COR-L47 (cell line): ENCODE measurements at places on chromosomes 5 and 9.

GRCh38 chr5:78971998-78972397, 13.1 kb downstream of the ARSB start:
- no peak for DNase-seq

- DNase-seq: no peak
Observed at GRCh38 chr9:89866701-89867100, 261.9 kb downstream of the GADD45G start.

GRCh38 chr9:6686396-6686795, 40.9 kb upstream of the GLDC start:
- DNase-seq: no peak

DNA sequence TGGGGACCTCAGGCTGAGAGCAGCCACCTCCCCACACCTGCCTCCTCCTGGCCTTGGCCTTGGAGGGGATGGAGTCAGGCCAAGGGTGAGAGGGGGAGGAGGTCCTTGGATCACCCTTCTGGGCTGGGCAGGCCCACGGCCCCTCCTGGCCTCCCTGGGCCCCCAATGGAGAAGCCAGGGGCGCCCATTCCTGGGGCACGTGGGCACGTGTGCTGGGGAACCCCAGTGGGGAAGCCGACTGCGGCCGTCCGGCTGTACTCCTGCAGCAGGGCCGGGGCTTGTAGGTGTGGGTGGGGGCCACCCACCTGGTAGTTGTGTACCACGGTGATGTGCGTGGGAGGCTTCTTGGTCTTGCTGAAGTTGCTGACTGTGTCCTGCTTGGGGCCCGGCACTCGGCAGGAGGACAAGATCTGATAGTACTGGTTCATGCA, 8.5 kb downstream of the CRAT start:
- no peak for DNase-seq

DNA sequence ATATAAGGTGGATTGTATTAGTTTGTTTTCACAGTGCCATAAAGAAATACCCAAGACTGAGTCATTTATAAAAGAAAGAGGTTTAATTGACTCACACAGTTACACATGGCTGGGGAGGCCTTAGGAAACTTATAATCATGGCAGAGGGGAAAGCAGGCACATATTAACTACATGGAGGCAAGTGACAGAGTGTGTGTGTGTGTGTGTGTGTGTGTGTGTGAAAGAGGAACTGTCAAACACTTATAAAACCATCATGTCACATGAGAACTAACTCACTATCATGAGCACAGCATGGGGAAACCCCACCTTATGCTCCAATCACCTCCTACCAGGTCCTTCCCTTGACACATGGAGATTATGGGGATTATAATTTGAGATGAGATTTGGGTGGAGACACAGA, 118.6 kb downstream of the SPEF2 start:
- no peak for DNase-seq

GRCh38 chr5:143001764-143002351, 231.7 kb downstream of the ARHGAP26 start:
- no peak for DNase-seq

- no peak for DNase-seq
Observed at GRCh38 chr5:149471406-149472183, 79.6 kb downstream of the CSNK1A1 start.
